ENCODE measurements at places on chromosomes 2 and 18. TPM values are rescaled to one million over a fixed set of nuclear protein-coding genes. Genes with fewer than 3 reads are reported as not detected.

GRCh38 chr2:8819948-8820347, 17.5 kb downstream of the KIDINS220 start:
- no peak for DNase-seq

DNA sequence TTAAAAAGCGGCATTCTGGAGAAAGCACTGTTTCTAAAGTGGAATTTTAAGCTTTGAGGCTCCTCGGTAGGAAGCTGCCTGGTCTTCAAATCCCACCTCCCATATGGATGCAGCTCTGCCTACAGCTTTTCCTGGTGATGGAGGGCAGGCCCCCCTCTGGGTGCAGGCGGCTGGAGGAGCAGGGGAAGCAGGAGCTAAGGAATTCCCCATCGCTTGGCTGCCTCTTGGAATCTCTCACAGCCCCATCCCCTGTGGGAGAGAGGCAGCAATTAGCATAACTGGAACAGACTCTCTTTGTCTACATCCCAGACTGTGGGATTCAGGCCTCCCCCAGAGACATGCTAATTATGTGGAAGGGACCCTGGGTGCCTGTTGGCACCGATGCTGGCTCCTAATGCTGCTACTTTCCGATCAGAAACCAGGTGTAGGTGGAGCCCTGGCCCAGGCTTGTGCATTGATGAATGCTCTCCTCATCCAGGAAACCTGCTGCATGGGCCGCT, 51.3 kb downstream of the LIPG start:
- DNase-seq, result no peak

The CAPN14 gene
- total RNA-seq, result 0.49 TPM

DNA sequence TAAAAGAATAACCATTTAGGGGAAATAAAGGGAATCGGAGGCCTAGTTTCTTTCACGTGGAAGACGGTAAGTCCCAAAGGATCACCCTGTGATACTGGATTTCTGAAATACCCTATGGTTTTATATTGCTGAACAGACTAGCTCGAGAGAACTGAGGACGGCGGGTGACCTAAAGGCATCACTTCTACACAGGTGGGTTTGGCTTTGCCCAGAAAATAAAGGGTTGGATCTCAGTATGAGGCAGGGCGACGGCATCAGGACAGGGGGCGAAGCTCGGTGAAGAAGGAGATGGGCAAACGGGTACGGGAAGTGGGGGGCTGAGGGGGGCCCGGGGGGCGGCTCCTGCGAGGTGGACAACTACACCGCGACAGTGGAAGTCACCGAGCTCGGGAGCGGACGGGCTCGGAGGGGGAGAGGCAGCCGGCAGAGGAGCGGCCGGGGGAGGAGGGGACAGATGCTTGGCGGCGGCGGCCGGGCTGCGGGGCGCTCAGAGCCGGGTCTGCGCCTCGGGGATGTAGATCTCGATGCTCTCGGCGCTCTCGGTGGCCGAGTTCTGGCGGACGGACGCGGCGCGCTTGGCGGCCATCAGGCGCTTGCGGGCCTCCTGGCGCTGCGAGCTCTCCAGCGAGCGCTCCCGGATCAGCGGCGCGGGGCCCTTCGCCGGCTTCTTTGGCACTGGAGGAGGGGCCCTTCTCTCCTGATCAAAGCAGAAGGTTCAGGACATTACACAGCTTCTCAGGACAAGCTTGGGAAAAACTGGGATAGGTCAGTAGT, 48.9 kb downstream of the TGIF1 start:
- no peak for DNase-seq

The CNGA3 gene
- 0.10 TPM for total RNA-seq

The D2HGDH gene
- 16.4 TPM for total RNA-seq

The NR4A2 gene
- total RNA-seq, result 5.9 TPM

The PLB1 gene
- total RNA-seq, result 7.2 TPM

The IL1RN gene
- 20.7 TPM for total RNA-seq

- DNase-seq, result no peak
Observed at GRCh38 chr2:181957668-181958067, 28.0 kb upstream of the PPP1R1C start.

DNA sequence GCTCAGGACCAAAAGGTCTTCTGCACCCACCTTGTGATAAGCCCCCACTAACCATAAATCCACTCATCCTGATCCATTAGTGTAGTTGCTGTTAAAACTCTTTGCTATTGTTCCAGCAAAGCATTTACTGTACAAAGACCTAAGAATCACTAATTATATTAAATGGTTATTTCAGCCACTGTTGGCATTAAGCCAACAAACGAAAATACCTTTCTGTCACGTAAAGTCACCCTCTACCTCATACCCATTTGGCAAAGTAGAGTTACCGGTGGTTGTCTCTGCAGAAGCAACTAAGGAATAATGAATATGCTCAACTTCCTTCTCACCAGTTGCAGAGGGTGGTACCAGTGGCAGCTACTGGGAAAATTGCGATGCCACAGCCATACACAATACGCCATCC, 224.5 kb downstream of the SP3 start:
- DNase-seq, result no peak

DNA sequence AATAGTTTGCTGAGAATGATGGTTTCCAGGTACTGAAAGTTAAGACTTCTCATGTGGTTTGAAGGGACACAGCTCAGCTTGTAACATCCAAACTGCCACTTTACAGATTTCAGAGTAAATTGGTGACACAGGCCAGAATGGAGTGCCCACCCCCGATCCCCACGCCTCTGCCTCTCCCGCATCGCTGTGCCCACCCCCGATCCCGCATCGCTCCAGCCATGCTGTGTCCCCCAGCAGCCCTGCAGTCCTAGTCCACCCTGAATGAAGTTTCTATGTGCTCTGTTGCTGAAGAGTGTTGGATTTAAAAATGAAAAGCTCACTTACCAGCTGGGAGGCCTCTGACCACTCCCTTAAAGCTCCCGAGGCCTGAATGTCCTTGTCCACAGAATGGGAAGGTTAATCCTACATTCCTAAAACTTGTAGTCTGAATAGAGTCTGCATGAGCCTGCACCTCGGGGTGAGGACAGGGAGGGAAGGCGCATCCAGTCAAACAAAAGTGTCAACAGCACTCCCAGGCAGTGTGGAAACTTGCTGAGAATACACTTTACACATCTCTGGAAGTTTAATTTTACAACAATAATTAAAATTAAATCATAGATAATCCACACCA, 176.4 kb upstream of the ID2 start:
- no peak for DNase-seq

The TEKT4 gene
- total RNA-seq, result not detected

The ZC3H15 gene
- 75.6 TPM for total RNA-seq

The ING5 gene
- total RNA-seq, result 32.4 TPM

The PLA2R1 gene
- 11.3 TPM for total RNA-seq

DNA sequence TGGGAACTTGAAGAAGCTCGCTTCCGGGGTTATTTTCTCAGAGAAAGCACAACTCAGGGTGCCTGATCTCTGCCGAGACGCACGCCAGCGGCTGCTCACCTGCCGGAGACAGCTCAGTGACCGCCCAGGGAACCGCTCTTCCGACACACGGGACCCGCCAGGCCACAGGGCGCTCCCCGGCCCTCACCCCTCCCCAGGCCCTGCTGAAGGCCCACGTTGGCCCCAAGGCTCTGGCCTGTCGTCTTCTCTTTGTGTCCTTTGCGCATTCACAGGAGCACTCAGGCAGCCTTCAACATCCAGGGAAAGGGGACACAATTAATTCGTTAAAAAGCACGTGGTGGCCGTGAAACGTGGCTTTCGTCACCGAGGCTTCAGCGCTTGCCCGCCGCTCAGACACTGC, 276.3 kb upstream of the SALL3 start:
- DNase-seq, result no peak

GRCh38 chr18:61892683-61893308, at the start of gene RNF152:
TSS of gene RNF152 (minus strand) at chr18:61893007. CDS start at chr18:61816463, 76,544 bp downstream.
- no peak for DNase-seq

DNA sequence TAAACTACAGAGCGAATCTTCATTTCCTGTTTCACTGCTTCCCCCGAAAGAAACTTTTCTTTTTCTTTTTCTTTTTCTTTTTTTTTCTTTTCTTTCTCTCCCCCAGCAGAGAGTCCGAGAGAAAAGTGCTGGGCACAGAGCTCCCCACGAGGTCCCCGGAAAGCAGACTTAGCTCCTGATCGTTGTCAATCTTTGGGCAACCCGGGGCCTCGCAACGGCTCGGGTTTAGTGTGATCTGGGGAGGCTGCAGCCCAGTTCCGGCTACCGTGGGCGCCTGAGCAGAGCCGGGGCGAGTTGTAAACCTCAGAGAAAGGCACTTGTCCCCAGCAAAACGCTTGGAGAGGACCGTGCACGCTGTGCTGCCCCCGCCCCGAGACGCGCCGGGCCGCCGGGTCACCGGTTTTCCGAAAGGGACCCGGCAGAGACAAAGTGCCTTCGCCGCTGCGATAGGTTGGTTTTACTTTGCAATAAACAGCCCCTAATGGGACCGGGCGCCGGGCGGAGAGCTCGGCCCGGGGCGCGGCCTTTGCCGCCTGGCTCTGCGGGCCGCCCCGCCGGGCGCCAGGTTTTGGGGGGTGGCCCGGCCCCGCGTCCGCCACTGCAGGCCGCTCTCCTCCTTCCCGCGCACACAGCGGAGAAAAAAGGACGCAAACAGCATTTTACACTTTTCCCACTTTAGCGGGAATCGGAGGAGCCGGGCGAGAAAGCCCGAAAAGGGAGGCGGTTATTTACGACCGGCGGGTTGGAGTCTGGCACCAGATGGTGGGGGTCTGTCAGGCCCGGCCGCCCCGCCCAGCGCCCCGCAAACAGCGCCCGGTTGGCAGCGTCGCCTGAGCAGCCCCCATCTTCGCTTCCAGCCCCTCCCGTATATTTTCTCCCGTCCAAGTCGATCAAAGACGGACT, 136.0 kb downstream of the INSIG2 start:
- DNase-seq, result no peak

- no peak for DNase-seq
Observed at GRCh38 chr2:68216454-68217310, 35.6 kb downstream of the PPP3R1 start.

DNA sequence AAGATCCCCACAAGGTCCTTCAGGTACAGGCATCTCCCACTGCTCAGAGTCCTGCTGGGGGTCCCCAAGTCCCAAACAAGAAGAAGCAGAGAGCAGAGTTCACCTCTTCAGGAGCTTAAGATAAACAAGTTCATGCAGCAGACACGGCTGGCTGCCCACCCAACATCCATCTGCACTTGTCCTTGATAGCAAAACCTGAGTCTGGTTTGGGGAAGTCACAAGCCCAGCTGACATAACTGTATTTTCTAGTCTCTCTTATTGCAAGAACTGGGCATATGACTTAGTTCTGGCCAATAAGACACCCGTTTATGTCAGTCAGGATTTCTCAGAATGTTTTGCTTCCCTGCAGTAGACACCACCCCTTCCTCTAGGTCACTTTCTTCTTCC, 31.8 kb downstream of the AFF3 start:
- no peak for DNase-seq

DNA sequence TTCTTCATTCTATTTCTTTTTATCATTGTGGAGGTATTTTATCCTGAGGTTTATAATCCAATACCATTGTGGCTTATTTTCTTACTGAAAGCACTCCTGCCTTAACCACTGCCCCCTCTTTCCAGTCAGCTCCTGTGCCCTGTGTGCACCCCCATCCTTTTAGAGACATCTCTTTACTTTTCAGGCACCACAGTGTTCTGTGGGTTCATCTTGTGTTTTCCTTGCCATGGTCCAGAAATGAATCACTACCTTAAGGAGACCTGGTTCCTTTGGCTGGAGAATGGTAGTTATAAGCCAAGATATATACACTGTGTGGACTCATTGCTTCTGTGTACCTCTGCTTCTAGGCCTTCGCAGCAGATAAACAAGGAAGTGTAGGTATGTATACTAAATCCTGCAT, 278.3 kb downstream of the PTGR3 start:
- no peak for DNase-seq

DNA sequence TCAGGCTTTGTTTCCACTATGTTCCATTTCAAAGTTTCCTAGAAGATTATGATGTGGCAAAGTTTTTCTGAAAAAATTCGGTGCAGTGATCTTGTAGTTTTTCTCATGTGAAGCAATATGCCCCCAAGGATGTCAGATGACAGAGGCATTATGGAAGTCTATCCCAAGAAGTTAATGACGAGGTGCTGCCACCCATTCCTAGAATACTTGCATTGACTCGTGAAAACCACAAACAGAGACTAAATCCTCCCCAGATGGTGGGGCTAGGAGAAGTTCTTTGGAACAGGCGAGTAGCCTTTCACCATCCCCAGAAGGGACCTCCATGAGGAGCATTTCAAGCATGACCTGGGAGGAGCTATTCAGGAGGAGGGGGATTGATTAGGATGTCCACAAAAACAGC, 40.2 kb upstream of the COPS8 start:
- no peak for DNase-seq

- DNase-seq, result no peak
Observed at GRCh38 chr2:170576296-170576695, 138.8 kb upstream of the SP5 start.

DNA sequence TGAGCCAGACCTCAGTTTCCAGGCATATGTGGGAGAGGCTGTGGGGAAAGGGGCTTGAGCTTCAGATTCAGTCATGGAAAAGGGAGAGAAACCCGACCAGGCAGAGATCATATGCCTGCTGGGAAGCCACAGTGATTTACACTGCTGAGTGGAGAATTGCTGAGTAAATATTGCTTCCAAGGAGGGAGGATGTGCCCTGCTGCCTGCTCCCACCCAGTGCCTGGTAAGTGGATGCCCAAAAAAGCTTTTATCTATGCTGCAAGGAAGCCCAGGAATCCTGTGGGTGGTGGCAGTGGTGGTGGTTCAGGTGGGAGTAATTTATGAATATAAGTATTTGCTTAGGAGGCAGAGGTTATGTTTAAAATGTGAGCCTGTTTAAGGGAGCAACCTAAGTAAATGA, 39.5 kb downstream of the INO80C start:
- DNase-seq, result no peak
